ENCODE measurements at places on chromosomes 5 and 9.

DNA sequence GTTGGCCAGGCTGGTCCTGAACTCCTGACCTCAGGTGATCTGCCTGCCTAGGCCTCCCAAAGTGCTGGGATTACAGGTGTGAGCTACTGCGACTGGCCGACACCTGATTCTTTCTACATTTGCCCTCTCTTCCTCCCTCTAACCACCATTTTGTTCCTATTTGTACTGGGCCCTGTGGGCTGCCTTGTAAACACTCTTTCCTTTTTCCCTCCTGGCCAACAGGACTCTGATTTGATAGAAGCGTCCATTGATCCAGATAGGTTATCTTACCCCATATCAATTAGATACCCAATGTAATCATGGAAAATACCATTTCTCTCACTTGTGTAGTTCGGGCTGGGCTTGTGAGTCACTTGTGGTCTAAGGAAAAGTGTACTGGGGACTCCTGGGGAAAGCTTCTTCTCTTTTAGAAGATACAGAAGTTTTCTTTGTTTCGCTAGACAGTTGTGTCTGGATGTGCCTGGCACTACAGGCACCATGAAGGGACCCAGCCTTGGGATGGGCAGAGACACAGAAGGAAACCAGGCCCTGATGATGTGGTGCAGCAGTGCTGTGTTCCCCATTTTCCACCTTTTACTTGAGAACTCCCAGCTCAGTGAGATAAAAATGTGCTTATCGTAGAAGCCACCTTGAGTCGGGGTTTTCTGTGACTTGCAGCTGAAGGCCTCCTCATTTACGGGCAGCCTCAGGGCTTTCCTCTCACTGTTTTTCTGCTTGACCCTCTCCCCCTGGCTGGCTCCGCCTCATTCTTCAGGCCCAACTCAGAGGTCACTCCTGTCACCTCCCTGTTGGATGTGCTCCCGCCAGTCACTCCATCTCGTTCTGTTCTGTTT is 32.8 kb upstream of the CPEB4 start:
- DNase-seq, result no peak

GRCh38 chr5:118519466-118519865 is 468.9 kb downstream of the DTWD2 start:
- no peak for DNase-seq

DNA sequence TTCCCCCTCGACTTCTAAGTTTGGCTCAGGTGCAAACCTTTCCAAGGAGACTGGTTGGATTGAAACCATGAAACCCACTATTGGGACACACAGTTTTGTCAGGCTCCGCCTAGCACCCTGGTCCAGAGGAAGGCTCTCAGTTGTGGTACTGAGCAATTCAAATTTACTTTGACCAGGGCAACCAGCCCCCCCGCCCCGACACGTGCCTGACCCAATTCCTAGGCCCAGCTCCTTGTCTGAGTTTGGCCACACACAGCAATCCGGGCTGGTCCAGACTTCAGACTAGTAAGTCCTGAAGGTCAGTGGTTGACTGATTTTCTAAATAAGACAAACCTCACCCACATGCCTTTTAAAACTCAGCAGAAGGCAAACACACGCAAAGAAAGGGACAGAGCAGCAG is 132.7 kb downstream of the SLC12A2 start:
- DNase-seq, result no peak

- DNase-seq, result peak; percentile 94
Observed at GRCh38 chr5:66840511-66841013, 244.4 kb downstream of the MAST4 start.

DNA sequence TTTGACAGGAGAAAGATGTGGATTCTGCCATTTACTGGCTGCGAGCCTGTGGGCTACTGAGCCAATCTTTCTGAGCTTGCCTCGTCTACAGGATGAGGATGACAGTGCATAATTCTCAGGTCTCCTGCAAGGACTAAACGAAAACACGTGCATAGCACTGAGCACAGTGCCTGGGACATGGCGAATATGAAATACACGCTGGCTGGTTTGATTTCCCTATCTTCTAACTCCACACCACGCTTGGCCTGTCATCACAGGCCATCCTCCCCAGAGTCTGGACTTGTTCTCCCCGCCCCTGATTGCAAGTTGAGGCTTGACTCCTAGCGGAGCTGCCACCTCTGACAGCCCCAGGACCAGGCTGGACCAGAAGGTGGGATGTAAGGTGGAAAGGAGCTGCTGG is 37.9 kb downstream of the ARPC5L start:
- DNase-seq, result no peak

DNA sequence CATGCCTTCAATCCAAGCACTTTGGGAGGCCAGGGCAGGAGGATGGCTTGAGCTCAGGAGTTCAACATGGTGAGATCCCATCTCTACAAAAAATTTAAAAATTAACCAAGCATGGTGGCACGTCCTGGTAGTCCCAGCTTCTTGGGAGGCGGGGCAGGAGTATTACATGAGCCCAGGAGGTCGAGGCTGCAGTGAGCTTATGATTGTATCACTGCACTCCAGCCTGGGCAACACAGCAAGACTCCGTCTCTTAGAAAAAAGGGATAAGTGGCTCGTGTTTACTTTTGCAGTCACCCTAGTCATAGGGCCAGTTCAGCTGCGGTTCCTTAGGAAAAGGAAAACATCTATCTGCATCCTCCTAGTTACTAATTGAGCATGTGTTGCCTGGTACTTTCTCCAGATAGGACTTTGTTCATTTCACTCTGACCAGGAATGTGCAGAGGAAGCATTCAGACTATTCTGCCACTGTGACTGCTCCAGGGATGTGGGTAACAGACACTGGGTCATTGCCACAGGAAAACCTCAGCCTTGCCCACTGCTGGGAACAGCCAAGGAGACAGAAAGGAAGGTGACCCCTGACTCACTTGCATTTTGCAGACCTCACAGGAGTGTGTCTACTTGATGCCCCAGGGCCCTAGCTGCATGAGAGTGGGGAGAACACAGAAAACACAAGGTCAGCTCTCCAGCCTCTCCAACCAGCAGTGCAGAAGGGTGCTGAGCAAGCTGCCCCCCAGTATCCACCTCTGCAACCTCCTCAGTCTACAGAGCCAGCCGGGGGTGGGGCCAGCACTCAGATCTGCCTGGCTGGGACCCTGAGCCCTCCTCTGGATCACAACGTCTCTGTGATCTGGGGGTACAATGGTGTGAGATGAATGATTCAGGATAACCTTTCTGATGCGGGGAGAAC is 33.9 kb upstream of the ALDH1B1 start:
- DNase-seq, result no peak

DNA sequence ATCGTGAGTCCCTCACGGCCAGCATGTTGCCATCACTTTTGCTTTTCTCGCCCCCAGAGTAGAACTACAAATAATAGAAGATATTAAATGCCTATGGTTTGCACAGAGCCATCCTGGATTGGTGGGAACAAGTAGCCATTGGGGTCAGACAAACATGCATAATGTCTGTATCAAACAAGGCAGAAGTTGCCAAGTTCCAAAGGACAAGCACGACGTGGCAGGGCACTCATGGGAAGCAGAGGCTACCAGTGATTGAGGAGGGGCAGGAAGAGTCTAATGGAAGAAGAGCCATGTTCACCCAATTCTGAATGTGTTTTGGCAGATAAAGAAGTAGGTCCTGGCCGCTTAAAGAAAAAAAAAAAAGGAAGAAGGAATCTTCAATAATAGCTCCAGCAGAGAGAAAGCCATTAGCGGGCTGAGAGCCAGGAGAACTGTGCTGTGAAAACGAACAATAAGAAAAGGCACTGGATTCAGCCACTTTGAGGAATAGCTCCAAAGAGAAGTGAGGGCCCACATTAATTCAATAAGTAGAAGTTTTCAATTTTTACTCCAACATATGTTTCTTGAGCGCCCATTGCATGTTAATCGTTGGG is 153.7 kb upstream of the ADCY2 start:
- no peak for DNase-seq
